ENCODE measurements at places on chromosomes 16 and 17.
A peak's percentile ranks its signal among the peaks of the same experiment; 100 is the strongest.

DNA sequence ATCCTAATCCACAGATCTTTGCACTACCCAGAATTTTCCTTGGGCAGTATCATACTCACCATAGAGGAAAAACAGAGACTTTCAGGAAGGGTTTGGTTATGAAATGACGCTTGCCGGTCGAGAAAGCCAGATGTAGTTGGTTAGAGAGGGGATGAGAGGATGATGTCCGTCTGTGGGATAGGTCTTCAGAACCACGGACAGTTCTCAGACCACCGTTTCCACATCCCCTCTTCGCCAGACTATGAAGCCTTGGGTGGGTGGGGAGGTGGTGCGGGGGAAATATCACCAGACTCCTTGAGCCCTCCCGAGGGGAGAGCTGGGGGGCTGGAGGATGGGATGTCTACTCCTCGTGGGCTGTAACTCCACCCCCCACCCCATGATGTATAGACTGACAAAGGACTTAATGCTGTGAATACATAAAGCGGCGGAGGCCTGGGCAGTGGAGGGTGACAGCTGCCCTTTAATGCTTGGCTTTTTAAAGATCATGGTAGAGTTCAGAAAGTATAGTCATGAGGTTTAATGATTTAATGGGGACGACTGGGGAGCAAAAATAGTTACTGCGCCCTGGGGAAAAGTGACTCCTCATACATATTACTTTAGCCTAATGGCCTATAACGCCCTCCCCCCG, 96.6 kb downstream of the MRM1 start:
- DNase-seq: no peak

DNA sequence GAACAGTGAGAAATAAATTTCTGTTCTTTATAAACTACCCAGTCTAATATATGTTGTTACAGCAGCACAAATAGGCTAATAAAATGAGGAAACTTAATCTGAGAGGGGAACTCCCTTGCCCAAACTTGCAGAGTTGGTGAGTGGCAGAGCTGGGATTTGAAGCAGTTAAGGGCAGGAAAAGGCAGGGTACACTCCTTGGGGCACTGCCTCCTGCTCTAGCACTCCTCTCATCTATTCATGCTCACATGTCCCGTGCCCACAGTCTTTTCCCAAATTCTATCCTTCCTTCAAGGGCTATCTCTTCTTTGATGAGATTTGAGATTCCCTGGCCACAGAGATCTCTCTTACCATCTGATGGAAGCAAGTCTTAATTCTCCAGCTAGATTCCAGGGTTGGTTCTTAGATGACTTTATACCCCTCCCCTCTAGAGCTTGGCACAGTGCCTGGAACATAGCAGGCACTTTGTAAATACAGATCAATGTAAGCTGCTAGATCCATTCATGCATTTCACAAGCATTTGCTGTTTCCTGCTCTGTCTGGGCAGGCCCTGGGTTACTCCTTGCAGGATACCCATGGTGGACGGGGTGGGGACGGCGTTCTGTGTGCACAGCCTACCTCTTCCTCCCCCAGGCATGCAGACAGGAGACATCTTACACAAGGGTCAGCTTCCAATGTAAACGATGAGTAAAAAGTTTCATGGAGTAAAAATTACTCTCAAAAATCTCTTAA, 39.2 kb upstream of the ABCC12 start:
- no peak for DNase-seq

DNA sequence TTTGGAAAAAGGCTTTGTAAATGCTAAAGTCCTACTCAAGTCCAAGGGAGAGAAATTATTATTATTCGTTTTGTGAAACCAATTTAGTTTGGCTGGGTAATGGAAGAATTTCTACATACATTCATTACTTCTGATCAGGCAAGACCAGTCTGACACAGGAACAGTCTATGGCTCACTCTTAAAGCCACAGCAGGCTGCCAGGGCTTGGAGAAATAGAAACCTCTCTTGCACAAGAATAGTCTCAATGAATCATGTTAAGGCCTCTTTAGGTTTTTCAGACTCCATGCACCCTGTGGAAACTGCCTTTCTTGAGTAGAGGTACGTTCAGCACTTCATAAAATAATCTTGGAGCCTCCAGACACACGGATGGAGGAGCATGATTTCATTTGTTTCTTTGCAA, 167.7 kb downstream of the IRX3 start:
- no peak for DNase-seq

- no peak for DNase-seq
These were observed 8.3 kb downstream of the C1QTNF1 start for GRCh38 chr17:79031996-79032875.

GRCh38 chr16:9134739-9135138, 43.3 kb downstream of the HAPSTR1 start:
- peak; percentile 43 for DNase-seq

GRCh38 chr17:82868715-82869131, 28.9 kb upstream of the ZNF750 start:
- no peak for DNase-seq

DNA sequence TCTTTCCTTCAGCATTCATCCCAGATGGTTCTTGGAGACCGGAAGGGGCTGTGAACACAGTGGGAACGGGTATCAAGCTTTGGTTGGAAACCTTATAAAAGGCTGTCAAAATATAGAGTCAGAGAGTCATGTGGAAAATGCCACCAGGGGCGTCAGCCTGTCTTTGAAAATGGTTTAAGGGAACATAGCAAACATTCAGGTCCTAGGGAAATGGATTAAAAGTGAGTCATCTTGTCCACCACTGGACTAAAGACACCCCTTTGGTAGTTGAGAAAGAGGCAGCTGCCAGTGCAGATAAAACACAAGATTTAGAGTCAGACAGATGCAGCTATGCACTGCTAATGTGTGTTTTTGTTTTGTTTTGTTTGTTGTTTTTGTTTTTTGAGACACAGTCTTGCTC, 47.8 kb upstream of the BCO1 start:
- no peak for DNase-seq

DNA sequence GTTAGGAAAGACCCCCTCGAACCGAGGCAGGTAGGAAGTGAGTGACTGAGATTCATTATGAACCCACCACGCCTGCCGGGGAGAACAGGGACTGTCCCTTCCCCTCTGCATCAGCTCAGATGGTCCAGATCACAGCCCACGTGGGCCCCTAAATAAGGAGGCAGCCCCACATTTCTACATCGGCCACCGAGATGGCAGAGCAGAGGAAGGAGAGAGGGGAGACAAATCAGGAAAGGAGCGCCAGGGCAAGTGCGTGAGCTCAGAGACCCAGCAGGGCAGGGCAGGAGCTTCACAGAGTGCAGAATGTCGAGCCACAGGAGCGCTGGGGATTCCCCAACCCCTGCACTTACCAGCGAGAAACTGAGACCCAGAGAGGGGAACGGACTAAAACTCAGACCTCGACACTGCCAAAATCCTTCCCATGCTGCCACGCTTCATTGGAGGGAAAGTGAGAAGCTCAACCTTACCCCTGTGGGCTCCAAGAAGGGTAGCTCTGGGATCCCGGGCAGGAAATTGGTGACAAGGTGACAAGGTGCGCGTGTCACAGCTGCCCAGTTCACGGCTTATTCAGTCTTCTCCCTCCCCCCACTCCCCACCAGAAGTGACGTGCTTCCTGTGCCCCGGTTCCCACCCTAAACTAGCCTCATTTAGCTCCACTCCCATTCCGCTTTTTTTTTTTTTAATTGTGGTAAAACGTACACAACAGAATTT, at the start of gene ICAM2:
Gene ICAM2, minus strand, starts transcription at position 578 of the 711 bp plus-strand sequence. CDS start 13,942 bp downstream, outside the sequence.
- DNase-seq: peak; percentile 84

- no peak for DNase-seq
These were observed 3.8 kb upstream of the STAT5B start for GRCh38 chr17:42279776-42280630.

GRCh38 chr17:62649570-62649969, 22.1 kb downstream of the MRC2 start:
- DNase-seq: no peak

DNA sequence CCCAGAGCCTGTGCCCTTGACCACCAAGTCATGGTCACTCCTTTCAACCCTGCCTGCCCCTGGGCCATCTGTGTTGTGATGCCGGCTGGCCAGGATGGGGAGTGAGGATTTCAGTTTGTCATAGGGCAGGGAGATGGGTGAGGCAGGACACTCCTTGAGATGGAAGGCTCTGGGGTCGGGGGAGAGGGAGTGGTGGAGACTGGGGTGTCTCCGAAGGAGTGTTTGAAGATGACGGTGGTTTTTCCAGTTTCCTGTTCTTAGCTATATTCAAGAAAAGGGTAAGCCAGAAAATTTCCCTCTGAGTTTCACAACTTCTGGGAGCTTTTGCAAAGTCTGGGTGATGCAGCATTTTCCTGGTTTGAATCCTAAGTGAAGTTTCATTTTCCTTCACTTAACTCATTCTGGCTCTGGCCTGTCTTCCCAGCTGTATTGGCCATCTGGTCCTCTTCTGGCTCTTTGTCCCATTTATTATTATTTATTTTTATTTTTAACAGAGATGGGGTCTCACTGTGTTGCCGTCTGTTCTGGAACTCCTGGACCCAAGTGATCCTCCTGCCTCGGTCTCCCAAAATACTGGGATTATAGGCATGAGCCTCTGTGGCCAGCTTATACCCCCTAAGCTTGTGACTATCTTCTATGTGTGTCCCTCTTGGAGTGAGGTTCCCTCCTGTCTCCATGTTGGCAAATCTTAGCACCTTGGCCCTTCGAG, 27.7 kb downstream of the ABCC1 start:
- DNase-seq: no peak

DNA sequence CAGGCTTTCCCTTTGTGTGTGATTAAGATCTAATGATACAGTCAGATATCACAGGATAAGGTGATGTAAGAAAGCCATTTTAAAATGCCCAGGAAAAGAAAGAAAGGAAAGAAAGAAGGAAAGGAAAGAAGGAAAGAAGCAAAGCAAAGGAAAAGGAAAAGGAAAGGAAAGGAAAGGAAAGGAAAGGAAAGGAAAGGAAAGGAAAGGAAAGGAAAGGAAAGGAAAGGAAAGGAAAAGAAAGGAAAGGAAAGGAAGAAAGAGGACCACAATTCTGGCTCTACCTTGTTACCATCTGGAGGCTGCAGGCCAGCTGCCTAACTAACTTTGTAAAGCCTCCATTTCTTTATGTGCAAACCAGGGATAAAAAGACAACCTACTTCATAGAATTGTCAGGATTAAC, 131.6 kb downstream of the DYNLRB2 start:
- no peak for DNase-seq

GRCh38 chr17:70905796-70906195, 736.5 kb downstream of the KCNJ2 start:
- no peak for DNase-seq

DNA sequence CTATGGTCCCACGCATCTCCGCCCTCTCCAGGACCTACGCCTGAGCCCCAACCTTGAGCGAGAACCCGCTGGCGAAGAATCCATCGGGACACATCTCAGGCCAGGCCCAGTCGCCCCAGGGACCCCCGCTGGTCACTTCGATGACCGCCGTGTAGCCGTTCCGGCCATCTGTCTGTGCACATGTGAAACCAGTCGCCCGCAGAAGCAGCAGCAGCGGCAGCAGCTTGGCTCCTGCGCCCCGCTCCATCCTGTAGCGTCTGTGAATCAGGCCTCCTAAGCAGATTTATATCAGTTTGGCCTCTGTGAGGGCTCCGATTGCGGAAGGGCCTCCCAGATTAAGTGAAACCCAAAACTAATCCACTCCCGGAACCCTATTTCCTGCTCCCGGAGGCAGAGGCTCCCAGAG, at the start of gene VMO1:
Gene VMO1, minus strand, starts transcription at position 259 of the 406 bp plus-strand sequence. Its CDS starts 12 bp downstream, at position 247.
- no peak for DNase-seq

- no peak for DNase-seq
These were observed 205.6 kb downstream of the GRIN2A start for GRCh38 chr16:9976601-9977000.

DNA sequence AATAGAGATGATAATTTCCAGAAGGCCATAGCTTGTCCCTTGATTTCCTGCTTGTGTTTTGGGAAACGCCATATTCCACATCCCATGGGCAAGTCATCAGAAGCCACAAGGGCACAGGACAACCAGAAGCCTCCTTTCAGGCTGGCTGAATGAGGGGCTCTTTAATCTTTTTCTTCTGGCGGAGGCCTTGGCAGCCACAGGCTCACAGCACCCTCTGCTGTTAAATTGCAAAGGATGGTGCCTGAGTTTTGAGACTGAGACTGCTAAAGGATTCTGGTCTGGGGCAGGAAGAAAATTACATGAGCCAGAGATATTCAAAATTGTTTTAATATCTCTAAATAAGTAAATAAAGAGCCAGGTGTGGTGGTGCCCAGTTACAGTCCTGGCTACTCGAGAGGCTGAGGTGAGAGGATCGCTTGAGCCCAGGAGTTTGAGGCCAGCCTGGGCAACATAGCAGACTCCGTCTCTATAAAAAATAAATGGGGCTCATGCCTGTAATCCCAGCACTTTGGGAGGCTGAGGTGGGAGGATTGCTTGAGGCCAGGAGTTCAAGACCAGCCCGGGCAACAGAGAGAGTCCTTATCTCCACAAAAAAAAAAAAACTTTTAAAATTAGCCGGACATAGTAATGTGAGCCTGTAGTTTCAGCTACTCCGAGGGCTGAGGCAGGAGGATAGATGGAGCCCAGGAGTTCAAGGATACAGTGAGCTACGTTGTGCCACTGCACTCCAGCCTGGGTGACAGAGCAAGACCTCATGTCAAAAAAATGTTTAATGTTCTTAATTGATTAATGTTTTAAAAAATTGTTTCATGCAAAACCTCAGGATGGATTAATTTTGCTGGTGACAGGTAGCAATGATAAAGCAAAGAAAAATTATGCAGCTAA, 26.3 kb downstream of the AARSD1 start:
- no peak for DNase-seq

GRCh38 chr17:69757688-69758430, 317.2 kb upstream of the KCNJ16 start:
- no peak for DNase-seq

- DNase-seq: no peak
These were observed 21.5 kb downstream of the UBE2G1 start for GRCh38 chr17:4344926-4345325.

DNA sequence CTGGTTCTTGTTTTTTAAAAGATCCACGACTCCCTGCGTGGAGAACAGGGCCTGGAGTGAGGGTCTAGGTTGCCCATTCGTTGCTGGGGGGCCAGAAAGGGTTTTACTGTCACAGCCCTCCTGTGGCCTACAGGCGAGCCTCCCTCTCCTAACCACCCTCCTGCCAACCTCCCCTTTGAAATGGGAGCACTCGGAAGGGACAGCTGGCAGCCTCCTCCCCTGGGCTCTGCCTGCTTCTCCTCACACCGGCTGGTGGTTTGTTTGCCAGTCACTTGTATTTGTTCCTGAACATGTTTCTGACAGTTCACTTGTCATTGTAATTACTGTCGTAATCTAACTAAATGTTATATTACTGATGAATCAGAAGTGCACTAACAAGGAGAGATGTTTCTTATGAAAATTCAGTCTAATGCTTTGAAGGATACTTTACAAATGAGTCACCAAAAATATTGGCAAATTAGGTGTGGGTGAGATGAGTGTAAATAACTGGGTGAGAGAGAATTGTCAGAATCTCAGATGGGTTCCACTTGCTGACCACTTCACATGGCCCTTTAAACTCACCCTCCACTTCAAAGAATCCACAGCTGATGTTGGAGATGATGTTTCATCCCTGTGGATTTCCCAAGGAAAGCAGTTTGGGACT, 2.7 kb upstream of the SPPL2C start:
- no peak for DNase-seq

Measured in activated T-helper 1 cell treated with Interleukin-2 at 50 U/mL for 16 hours (primary cell).